Esophagus muscularis mucosa (tissue), 4 donors: ENCODE measurements at places on chromosomes 13 and 19. TPM values are rescaled to one million over a fixed set of nuclear protein-coding genes. Genes with fewer than 3 reads are reported as not detected.

SIGLECL1 gene
- total RNA-seq, result not detected

KCNK6 gene
- 2.9 TPM for total RNA-seq

DMKN gene
- total RNA-seq, result 1.7 TPM

LILRB3 gene
- total RNA-seq, result 13.5 TPM

PTPRH gene
- 2.7 TPM for total RNA-seq

STOML3 gene
- total RNA-seq, result not detected

NLRP5 gene
- total RNA-seq, result not detected

SULT2A1 gene
- not detected for total RNA-seq

PABPC3 gene
- under 0.01 TPM for total RNA-seq

DNA sequence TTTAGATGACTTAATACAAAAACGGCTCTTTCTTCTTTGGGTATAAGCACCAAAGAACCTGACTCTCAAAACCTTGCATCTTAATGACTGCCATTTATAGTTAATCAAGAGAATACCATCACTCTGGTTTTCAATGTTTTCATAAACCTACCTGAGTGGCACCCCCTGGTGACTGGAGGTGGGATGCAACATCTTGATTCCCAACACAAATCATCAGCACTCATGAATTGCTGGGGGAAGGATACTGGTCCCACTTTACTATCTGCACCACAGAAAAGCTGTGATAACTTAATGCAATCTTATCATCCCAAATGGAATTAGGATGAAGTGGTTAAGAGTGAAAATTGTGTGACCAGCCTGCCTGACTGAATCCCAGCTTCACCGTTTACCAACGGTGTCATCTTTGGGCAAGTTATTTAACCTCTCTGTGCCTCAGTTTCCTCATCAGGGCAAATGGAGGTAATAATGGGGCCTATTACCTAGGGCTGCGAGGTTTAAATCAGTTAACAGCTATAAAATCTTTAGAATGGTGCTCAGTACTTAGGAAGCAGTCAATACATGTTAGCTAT, 366.4 kb downstream of the KLF12 start:
- no peaks in the 10 kb centered on the region for H3K27me3 ChIP-seq
- DNase-seq, result no peak
- H3K36me3 ChIP-seq, result no peaks in the 10 kb centered on the region
- H3K27ac ChIP-seq, result peak overlapping the region; percentile 75

- no peak overlapping the region for H3K27ac ChIP-seq
- DNase-seq, result no peak
- H3K36me3 ChIP-seq, result no peaks in the 10 kb centered on the region
- H3K4me1 ChIP-seq, result no peaks in the 10 kb centered on the region
- no peaks in the 10 kb centered on the region for H3K27me3 ChIP-seq
- H3K4me3 ChIP-seq, result no peak overlapping the region
Measured at GRCh38 chr13:47206111-47206510, 309.3 kb upstream of the HTR2A start.

DNA sequence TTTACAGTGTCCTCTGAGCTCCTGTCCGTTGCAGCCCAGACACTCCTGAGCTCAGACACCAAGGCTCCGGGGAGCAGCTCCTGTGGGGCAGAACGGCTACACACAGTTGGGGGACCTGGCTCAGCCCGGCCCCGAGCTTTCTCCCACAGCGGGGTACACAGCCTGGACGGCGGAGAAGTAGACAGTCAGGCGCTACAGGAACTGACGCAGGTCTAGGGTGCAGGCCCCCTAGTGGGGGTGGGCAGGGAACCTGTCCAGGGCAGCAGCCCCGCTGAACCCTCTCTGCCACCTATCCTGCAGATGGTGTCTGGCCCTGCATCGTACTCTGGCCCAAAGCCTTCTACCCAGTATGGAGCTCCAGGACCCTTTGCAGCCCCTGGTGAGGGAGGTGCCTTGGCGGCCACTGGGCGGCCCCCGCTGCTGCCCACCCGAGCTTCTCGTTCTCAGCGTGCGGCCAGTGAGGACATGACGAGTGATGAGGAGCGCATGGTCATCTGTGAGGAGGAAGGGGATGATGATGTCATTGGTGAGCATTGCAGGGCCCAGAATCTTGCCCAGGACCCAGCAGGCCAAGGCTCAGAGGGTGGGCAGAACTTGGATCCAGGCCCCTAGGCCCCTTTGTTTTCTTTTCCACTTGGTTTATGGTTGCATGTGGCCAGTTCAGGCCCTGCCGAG, 12.9 kb upstream of the PRR19 start:
- H3K27ac ChIP-seq, result no peak overlapping the region
- peaks cover 33% of the 10 kb centered on the region for H3K4me1 ChIP-seq
- no peak overlapping the region for H3K4me3 ChIP-seq
- no peaks in the 10 kb centered on the region for H3K27me3 ChIP-seq
- H3K36me3 ChIP-seq, result peaks cover 73% of the 10 kb centered on the region

DNA sequence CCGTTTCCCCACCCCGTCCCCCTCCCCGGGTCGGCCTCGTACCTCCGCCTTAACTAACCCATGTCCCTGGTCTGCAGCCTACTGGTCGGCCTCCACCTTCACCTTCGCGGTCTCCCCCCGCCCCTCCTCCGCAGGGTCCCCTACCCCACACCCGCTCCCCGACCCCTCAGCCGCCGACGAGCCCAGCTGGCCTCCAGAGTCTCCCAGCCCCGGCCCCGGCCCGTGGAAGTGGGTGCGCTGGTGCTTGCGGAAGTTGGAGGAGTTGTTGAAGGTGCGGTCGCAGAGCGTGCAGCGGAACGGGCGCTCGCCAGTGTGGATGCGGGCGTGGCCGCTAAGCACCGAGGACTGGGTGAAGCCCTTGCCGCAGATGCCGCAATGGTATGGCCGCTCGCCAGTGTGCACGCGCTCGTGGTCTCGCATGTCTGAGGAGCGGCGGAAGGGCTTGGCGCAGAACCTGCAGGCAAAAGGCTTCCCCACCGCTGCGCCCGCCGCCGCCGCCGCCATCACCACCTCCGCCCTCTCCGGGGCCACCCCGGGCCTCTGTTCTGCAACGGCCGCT, 2.6 kb downstream of the ZNF784 start:
- H3K4me1 ChIP-seq, result peaks cover 5% of the 10 kb centered on the region
- H3K27ac ChIP-seq, result no peak overlapping the region
- no peaks in the 10 kb centered on the region for H3K27me3 ChIP-seq
- no peak overlapping the region for H3K4me3 ChIP-seq

DNA sequence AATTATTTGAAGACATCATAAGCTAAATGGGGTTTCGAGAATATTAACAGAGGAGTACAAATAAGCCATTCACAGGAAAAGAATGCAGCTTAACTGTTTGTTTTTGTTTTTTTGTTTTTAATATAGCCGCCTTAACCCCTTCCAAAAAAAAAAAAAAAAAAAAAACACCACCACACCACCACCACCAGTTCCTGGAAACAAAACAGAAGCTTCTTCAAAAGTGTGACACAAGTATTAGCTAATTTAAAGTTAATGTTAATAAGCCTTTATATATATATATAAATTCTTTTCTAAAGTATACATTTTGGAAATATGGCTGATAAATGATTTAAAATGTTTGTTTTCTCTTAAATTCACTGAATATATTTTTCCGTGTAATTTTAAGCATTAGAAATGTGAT, 1.4 kb downstream of the RAP2A start:
- peaks cover 28% of the 10 kb centered on the region for H3K4me1 ChIP-seq
- no peaks in the 10 kb centered on the region for H3K36me3 ChIP-seq
- no peak overlapping the region for H3K27ac ChIP-seq
- no peak for DNase-seq
- H3K27me3 ChIP-seq, result no peaks in the 10 kb centered on the region
- peak overlapping the region; percentile 85 for H3K4me3 ChIP-seq

- H3K27me3 ChIP-seq, result peaks cover 9% of the 10 kb centered on the region
- H3K4me1 ChIP-seq, result no peaks in the 10 kb centered on the region
- H3K27ac ChIP-seq, result no peak overlapping the region
- H3K4me3 ChIP-seq, result no peak overlapping the region
Measured at GRCh38 chr13:111397202-111397880, 76.9 kb downstream of the TEX29 start.

- peaks cover 94% of the 10 kb centered on the region for H3K4me1 ChIP-seq
- H3K36me3 ChIP-seq, result no peaks in the 10 kb centered on the region
- H3K27ac ChIP-seq, result peak overlapping the region; percentile 30
- no peak overlapping the region for H3K4me3 ChIP-seq
Measured at GRCh38 chr19:15303105-15303780, 29.1 kb downstream of the BRD4 start.

DNA sequence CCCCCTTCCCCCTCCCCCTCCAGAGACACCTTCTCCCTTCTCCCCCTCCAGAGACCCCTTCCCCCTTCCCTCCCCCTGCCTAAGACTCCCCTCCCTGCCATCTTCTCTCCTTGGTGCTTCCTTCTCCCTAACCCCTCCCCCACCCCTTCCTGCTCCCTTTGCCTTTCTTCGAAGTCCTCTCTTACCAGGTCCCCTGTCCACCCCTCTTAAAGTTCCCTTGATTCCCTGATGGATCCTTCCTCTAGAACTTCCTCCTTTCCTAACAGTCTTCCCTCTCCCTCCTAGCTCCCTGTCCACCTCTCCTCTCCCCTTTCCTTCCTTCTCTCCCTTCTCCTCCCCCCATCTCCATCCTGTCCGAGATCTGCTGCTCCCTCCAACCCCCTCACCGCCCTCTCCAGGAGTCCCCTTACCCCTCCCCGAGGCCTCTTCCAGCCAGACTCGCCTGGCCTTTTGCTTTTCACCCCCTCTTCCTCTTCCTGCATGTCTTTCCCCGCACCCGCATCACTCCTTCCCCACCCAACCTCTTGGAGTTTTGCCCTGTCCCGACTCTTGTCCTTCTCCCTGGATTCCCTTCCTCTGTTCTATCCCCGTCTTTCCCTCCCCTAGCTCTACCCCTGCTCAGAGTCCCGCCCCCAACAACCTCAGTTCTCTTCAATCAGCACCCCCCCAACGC, 3.1 kb downstream of the TNFSF9 start:
- H3K27ac ChIP-seq, result no peak overlapping the region
- peaks cover 36% of the 10 kb centered on the region for H3K4me1 ChIP-seq
- DNase-seq, result no peak

- no peak overlapping the region for H3K4me3 ChIP-seq
- peaks cover 3% of the 10 kb centered on the region for H3K27me3 ChIP-seq
- H3K4me1 ChIP-seq, result peaks cover 4% of the 10 kb centered on the region
Measured at GRCh38 chr19:50311723-50312635, 17.2 kb downstream of the KCNC3 start.

- no peaks in the 10 kb centered on the region for H3K36me3 ChIP-seq
- no peaks in the 10 kb centered on the region for H3K4me1 ChIP-seq
- H3K4me3 ChIP-seq, result no peak overlapping the region
- H3K27ac ChIP-seq, result no peak overlapping the region
Measured at GRCh38 chr19:6322284-6322683, 11.1 kb downstream of the ACER1 start.

GRCh38 chr19:1935484-1936208, 5.3 kb upstream of the CSNK1G2 start:
- peaks cover 15% of the 10 kb centered on the region for H3K4me1 ChIP-seq
- no peak overlapping the region for H3K4me3 ChIP-seq
- H3K27ac ChIP-seq, result no peak overlapping the region
- DNase-seq, result no peak

DNA sequence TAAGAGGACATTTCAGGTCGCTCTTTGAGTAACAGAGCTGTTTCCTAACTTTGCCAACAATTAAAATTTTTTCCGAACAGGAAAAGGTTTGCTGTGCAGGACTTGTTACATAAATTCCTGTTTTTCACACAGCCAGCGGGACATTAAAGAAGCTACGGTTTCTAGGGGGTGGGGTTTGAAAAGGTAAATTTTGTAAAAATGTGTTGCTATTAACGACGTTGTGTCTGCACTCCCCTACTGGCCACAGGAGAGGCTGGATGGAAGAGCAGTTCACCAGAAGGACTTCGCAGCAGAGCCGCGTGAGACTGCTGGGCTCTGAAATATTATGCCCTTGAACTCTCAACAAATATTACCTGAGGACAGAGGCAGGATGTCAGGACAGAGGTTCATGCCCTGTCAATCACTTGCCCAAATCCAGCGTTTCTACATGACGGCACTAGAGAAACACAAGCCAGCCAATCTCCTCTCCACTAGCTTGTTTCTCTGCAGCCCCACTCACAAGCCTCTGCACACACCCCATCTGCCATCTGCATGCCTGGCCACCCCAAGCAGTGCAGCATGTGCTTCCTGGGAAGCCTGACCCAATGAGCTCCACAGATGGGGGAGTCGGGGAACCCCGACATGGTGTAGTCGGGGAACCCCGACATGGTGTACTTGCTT, 102.0 kb downstream of the FOXO1 start:
- no peak for DNase-seq
- no peak overlapping the region for H3K4me3 ChIP-seq
- H3K36me3 ChIP-seq, result peaks cover 9% of the 10 kb centered on the region
- H3K27me3 ChIP-seq, result no peaks in the 10 kb centered on the region

GRCh38 chr13:106683179-106683578, 115.2 kb upstream of the ARGLU1 start:
- no peak overlapping the region for H3K27ac ChIP-seq
- H3K27me3 ChIP-seq, result no peaks in the 10 kb centered on the region
- H3K4me1 ChIP-seq, result no peaks in the 10 kb centered on the region
- peak; percentile 45 for DNase-seq
- H3K36me3 ChIP-seq, result no peaks in the 10 kb centered on the region

DNA sequence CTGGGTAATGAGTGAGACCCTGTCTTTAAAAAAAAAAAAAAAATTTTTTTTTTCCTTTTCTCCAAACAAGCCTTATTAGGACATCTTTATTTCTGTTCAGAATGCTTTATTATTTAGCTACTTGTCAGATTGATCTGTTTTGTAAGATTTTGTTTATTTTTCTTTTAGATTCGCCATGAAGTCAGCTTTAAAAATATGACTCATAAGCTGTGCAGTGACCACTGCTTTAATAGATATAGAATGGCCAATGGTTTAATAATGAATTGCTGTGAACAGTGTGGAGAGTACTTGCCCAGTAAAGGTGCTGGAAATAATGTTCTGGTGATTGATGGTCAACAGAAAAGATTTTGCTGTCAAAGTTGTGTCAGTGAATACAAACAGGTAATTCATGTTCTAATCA, 47.7 kb downstream of the ZMYM2 start:
- H3K36me3 ChIP-seq, result peaks cover 16% of the 10 kb centered on the region
- H3K4me3 ChIP-seq, result no peak overlapping the region
- no peak for DNase-seq
- H3K4me1 ChIP-seq, result peaks cover 3% of the 10 kb centered on the region
- no peaks in the 10 kb centered on the region for H3K27me3 ChIP-seq
- H3K27ac ChIP-seq, result no peak overlapping the region

GRCh38 chr19:44657211-44657921, 13.7 kb downstream of the PVR start:
- H3K27ac ChIP-seq, result no peak overlapping the region
- H3K27me3 ChIP-seq, result no peaks in the 10 kb centered on the region
- no peak for DNase-seq
- peaks cover 15% of the 10 kb centered on the region for H3K4me1 ChIP-seq

GRCh38 chr19:4182084-4182810, at the start of the genes ANKRD24 and SIRT6:
Gene ANKRD24 (plus strand): TSS chr19:4182689. CDS start chr19:4186426, 3,737 bp downstream.
Gene SIRT6 (minus strand): TSS chr19:4182563. CDS start chr19:4182539, 24 bp downstream.
- H3K27me3 ChIP-seq, result no peaks in the 10 kb centered on the region
- H3K4me1 ChIP-seq, result peaks cover 29% of the 10 kb centered on the region
- H3K36me3 ChIP-seq, result peaks cover 27% of the 10 kb centered on the region

- H3K4me3 ChIP-seq, result no peak overlapping the region
- no peaks in the 10 kb centered on the region for H3K36me3 ChIP-seq
- H3K27me3 ChIP-seq, result no peaks in the 10 kb centered on the region
- no peak for DNase-seq
Measured at GRCh38 chr13:84864341-84864740, 934.9 kb downstream of the SLITRK6 start.
